ENCODE measurements at places on chromosomes 1 and 21.

DNA sequence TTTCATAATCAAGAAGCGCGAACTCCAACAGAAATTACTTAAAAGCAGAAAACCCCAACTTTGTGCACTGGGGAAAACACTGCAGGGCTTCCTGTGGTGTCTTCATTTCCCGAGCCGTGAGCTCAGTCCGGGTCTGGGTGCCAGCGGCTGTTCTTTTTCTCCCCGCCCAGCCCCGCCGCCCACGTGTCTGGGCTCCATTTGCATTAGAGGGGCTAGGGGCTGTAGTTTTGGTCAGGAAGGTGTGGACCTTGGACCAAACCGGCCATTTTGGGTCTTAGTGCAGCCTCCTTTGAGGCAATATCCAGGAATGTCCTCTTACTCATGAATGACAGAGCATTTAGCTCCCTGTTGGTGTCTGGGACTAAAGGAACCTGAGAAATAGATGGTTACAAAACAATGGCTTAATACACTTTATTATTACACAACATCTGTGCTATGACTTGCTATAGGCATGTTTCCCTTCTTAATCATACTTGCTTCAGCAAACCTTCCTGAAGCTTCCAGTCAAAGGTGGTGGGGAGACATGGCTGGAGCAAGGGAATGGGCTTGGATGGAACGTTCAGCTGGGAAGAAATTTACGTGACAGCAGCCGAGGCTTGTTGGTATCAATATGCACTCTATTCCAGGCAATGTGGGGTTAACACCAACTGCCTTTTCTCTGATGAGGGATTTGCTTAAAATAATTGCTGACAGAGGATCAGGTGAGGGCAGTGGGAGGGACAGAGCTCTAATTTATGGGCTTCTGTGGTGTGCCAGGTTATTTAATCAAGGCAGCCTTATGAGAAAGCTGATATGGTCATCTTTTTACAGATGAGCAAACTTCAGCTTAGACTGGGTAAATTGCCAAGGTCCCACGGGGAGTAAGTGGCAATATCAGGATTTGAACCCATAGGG lies 1.1 kb downstream of the AGTRAP start:
- DNase-seq, result no peak

DNA sequence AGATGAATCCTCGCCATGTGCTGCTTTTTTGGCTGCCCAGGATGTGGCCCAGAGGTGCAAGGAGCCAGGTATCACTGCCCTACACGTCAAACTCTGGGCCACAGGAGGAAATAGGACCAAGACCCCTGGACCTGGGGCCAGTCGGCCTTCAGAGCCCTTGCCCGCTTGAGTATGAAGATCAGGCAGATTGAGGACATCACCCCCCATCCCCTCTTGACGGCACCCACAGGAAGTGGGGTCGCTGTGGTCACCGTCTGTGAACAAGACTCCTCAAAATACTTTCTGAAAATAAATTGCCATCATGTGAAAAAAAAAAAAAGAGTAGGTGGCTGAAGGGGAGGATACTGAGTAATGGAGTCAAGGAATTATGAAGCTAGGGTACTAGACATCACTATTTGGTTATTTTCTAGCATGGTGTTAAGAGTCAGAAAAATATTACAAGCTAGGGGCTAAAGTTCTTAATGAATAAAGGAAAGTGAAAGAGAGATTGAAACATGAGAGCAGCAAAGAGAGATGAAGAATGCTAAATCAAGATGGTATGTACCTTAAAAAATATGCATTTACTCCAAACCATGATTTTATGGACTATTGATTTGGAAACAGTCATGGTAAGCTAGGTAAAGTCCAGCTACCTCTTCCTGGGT lies 84.9 kb downstream of the CLEC20A start:
- DNase-seq, result no peak

- DNase-seq, result no peak
These were observed 47.2 kb upstream of the SYT14 start for GRCh38 chr1:209890641-209891330.

- no peak for DNase-seq
These were observed 18.3 kb downstream of the PPT1 start for GRCh38 chr1:40078512-40079333.

GRCh38 chr1:110213143-110213540 lies 3.0 kb downstream of the KCNC4 start:
- no peak for DNase-seq

DNA sequence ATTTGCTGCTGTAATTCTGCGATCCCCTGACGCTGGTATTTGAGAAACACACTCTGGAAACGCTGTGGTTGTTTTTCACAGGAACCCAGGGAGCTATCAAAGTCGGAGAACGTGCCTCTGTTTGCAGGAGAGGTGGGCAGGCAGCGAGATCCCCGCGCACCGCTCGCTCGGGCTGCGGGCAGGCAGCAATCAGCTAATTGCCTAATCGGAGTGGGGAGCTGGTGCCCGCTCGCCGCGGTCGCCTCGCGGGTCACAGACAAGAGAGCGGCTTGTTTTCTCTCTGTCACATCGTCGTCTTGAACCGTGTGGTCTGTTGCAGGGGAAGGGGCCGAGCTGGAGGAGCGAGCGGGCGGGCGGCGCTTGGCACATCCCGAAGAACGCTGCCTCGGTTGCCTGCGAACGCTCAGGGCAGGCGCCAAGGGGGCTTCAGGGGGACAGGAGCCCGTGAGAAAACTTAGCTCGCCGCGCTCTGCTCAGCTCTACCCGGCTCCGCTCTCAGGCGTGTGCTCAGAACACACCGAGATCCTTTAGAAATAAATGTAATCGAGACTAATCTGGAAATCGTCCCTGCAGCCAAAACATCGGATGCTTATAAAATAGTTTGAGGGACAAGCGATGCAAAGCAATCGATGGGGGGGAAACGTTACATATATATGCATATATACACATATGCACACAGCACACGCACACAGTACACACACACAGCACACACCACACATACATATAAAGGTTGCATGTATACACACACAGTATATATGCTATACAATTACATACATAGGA lies 93.6 kb upstream of the SMYD2 start:
- no peak for DNase-seq

- DNase-seq, result no peak
These were observed 9.8 kb upstream of the IFNAR2 start for GRCh38 chr21:33219954-33220353.

- no peak for DNase-seq
These were observed 1.7 kb upstream of the ZBTB18 start for GRCh38 chr1:244049162-244050013.

DNA sequence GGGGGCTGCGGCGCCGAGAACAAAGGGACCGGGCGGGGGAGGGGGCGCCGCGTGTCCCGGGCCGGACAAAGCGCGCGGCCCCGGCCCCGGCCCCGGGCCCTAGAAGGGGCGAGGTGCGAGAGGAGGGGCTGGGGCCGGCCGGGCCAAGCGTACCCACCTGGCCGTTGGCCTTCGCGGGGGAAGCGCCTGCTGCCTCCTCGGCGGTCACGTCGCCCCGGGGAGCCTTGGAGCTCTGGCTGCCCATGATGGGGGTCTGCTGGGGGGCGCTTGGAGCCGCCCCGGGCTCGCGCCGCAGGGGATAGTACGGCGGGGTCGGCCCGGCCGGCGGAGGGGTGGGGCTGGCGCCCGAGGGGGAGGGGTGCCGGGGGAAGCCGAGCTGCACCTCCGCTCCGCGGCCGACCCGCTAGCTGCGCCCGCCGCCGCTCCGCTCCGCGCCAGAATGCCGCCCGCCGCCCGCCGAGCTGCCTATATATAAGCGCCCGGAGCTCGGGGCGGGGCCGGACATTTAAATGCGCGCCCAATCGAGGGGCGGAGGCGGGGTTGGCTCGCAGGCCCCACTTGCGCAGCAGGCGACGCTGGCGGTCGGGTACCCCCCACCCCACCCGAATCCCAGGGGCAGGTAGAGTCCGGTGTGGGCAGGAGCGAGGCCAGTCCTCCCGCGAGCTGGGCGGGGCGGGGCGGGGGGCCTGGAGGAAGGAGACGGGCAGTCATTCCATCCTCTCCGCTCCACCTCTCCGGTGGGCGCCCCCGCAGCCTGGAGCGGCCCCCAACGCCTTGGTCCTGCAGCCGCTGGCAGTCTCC lies at the start of gene MARCKSL1:
MARCKSL1 (minus strand) TSS at position 444 of the 801 bp plus-strand sequence; CDS start at position 244, 200 bp downstream.
- peak; percentile 75 for DNase-seq

- no peak for DNase-seq
These were observed 10.4 kb downstream of the CLEC20A start for GRCh38 chr1:178486100-178487069.

GRCh38 chr1:231628207-231628876 lies 1.8 kb downstream of the DISC1 start:
- DNase-seq, result no peak
